M059J (cell line): ENCODE measurements at places on chromosomes 6 and 20. TPM values are rescaled to one million over a fixed set of nuclear protein-coding genes. Genes with fewer than 3 reads are reported as not detected.

DNA sequence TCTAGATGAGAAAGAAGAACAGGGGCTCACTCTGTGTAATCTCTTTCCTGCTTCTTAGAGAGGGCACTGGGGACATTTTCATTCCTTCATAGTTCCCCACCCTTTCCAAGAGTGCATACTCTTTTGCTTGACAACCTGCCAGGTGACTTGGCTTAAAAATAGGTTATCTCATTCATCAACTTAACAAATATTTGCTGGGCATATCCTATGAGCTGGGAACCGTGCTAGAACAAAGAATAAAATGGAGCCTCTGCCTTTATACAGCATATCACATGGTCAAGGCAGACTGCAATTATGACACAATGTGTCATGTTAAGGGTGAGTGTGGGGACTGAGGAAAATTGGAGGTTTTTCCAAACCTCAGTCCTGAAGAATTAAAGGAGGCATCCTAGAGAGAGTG, 209.8 kb upstream of the FOXA2 start:
- peak; percentile 72 for DNase-seq

SPO11 gene
- not detected in 2 replicates for total RNA-seq

DNA sequence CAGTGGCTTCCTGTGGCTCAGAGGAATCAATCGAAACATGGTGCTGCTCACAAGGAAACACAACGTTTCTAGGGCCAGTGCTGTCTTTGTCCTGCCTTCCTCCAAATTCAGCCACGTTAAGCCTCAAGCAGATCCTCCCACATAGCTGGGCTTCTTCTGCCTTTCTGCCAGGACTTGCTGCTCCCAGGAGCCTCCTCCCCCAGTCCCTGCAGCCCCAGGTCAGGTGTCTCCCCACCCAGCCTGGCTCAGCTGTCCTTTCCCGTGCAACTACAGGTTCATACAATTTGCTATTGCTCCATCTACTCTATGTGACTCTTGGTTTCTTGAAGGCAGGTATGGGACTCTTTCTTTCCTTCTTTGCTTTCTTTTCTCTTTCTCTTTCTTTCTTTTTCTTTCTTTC, 215.3 kb upstream of the RNF24 start:
- no peak for DNase-seq

GRCh38 chr6:140485740-140486449, 1111.4 kb upstream of the CITED2 start:
- peak; percentile 93 for DNase-seq

GRCh38 chr6:118574051-118574865, 26.2 kb downstream of the PLN start:
- DNase-seq, result no peak

FKBP1C gene
- total RNA-seq, result 1.1 and 1.8 TPM in 2 replicates

- peak; percentile 14 for DNase-seq
Observed at GRCh38 chr20:62927128-62927705, 912 bp upstream of the DIDO1 start.

DNA sequence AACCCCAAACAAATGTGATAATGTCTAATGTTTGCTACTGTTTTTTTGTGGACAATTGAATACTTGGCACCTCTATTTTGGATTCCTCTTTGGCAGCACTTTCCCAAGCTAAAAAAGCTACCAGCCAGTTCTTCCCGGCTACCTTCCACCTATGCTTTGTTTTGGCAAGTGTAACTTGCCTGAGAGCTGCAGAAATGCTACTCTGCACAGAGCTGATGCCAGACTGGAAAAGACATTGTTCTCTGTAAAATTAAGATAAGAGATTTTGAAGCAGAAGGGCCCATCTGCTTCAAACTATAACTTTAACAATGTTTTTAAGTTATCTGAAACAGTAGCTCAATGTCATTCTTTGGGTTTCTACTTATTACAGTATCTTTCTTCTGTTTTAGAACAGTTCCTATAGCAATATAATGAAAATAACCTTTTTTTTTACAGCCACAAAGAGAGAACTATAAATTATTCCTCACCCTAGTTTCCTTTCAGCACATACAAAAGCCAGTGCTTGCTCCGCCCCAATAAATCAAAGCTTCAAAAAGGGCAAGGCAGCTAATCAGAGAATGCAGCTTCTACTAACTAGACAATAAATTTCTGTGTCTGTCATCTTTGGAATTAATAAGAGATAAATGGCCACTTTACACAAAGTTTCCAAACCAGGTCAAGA, 183.1 kb downstream of the UBE3D start:
- DNase-seq, result no peak

- DNase-seq, result peak; percentile 33
Observed at GRCh38 chr6:126535595-126535994, 195.7 kb downstream of the CENPW start.

- no peak for DNase-seq
Observed at GRCh38 chr6:154824076-154824475, 90.9 kb downstream of the SCAF8 start.

WFDC12 gene
- not detected in 2 replicates for total RNA-seq

DNA sequence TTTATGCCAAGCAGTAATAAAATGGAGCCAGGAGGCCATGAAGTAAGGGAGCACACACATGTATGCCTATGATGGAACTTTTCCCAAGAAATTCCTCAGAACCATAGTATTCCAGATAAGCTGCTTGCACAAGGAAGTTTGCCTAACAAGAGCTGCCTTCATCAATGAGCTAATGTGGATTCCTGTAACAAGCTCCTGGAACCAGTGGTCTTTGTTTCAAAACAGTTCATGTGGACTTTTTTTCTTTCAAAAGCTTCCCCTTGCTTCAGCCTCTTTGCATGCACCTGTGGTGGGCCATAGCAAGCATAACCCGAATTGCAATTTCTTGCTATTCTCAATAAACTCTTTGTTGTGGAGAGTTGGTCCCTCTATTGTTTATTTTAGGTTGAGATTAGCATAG, 359.6 kb downstream of the UTRN start:
- no peak for DNase-seq

- DNase-seq, result no peak
Observed at GRCh38 chr6:151498327-151498726, 4.5 kb downstream of the CCDC170 start.

GRCh38 chr6:157244175-157244574, 79.1 kb downstream of the TMEM242 start:
- peak; percentile 64 for DNase-seq

CPNE5 gene
- 0.02 TPM in 1 of 2 replicates, not detected in the other for total RNA-seq

DNA sequence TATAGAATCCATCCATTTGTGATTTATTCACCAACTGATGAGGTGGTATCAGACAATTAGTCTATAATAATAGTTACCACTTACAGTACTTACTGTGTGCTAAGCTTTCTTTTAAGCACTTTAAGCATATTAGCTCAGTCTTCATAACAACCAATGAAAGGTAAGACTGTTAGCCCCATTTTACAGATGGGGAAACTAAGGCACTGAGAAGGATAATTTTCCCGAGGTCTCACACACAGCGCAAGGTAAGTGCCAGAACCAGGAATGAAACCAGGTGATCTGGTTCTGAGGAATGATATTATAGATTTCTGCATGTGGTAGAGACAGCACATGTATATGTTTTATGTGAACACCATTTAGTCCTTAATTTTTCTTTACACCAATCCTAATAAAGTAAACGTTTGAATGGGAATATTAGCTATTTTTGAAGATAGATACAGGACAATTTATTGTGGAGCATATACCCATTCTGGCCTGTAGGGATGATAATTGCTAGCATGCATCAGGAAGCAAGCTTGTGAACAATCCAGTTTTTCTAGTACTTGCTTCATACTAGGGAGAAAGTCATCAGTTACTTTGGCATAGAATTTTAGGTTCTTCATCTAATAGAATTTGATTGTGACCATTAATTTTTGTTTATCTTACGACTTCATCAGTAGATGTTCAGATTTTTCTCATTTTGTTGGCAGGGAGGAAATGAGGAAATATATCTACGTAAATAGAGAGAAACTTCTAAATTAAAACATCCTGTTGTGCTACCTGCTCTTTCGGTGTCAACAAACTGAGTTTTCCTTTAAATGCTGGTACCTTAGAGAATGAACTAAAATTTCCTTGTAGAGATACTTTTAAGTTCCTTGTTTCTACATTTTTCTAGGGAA, 3.0 kb downstream of the YWHAB start:
- DNase-seq, result no peak

- DNase-seq, result no peak
Observed at GRCh38 chr6:46104209-46104608, 25.6 kb upstream of the ENPP4 start.

RSPH9 gene
- total RNA-seq, result 0.05 and 0.69 TPM in 2 replicates

ELOVL4 gene
- 2.4 and 4.0 TPM in 2 replicates for total RNA-seq

DNA sequence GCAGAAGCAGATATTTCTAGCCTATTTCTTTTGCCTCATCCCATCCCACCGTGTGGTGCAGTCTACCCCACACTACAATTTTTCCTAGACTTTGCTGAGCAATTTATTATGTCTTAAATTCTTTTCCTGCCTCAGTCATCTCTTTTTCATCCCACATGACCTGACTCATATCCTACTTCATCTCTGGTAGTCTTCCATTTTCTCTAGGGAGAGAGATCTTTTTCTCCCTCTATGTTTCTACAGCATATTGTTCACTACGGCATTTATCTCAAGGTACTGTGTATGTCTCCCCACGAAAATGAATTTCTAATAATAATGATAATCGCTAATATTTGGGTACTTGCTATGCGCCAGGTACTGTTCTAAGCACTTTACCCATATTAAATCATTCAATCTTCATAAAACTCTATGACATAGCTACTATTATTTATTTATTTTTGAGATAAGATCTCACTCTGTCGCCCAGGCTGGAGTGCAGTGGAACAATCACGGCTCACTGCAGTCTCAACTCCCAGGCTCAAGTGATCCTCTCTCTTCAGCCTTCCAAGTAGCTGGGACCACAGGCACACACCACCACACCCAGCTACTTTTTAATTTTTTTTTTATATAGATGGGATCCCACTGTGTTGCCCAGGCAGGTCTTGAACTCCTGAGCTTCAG, 15.6 kb downstream of the PDSS2 start:
- peak; percentile 65 for DNase-seq

GRCh38 chr20:13874394-13875157, 89.7 kb downstream of the NDUFAF5 start:
- no peak for DNase-seq

IP6K3 gene
- 0.15 TPM in 1 of 2 replicates, not detected in the other for total RNA-seq

SALL4 gene
- 1.6 and 2.4 TPM in 2 replicates for total RNA-seq

GRCh38 chr6:30092852-30093543, 17.4 kb upstream of the RNF39 start:
- DNase-seq, result no peak

DNA sequence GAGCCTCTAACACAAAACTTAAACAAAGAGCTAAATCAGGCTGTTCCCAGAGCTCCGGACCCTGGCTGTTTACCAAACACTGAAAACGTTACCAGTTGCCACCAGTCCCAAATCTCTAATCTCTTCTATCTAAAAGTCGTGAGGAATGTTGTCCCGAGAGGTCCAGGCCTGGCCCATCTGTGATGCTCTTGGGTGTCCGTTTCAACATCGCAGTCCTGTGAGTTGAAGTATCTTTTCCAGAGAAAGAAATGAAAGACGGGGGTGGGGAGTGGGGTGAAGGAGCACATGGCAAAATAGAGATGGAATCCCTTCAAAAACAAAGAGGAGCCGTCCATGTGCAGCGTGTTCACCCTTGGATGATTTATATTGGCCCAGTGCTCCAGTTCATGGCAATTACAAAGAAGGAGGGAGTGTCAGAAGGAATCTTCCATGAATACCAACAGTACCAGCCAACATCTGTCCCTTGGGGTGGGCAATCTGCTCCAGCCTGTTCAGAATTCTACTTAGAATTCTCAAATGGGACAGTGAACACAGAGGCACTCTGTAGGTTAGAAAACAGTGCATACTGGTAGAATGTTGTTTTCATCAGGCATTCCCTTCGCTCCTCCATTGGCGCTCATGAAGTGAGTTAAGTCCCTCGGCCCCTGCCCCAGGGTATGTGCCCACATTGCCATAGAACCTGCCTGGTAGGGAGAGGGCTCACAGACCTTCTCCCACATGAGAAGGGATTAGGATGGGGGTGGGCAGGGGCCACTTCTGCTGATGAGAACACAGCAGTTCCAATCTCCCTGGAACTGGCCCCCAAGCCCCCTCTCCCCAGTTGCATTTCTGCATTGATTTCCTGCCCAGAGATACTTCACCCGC, 112.1 kb downstream of the LY86 start:
- no peak for DNase-seq

- DNase-seq, result peak; percentile 65
Observed at GRCh38 chr20:5779071-5779900, 29.1 kb downstream of the SHLD1 start.

PRPH2 gene
- not detected in 2 replicates for total RNA-seq

DNA sequence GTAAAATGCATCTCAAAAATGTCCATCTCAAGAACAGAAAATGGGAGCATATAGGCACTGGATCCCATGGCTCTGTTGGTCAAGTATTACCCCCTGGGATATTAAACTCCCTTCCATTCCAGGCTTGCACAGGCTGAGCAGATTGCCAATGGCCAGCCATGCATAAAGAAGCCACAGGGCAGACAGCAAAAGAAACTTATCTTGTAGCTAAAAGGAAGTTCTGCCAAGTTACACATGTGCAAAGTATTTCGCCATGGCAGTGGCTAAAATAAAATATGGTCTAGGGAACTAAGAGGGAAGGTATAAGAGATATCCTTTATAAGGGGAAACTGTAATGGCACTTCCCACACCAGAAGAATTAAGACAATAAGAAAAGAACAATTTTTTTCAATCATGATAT, 415.6 kb upstream of the BTBD3 start:
- DNase-seq, result peak; percentile 59

DNA sequence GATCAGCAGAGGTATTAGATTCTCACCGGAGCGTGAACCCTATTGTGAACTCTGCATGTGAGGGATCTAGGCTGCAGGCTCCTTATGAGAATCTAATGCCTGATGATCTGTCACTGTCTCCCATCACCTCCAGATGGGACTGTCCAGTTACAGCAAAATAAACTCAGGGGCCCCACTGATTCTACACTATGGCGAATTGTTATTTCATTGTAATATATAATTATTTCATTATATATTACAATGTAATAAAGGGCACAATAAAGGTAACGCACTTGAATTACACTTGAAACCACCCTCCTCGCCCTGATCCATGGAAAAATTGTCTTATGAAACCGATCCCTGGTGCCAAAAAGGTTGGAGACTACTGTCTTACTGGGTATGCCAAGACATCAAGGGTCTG, 18.6 kb downstream of the PRKN start:
- DNase-seq, result no peak

- no peak for DNase-seq
Observed at GRCh38 chr20:11516448-11516847, 401.2 kb upstream of the BTBD3 start.

- no peak for DNase-seq
Observed at GRCh38 chr6:163743796-163744195, 329.3 kb downstream of the QKI start.

DNA sequence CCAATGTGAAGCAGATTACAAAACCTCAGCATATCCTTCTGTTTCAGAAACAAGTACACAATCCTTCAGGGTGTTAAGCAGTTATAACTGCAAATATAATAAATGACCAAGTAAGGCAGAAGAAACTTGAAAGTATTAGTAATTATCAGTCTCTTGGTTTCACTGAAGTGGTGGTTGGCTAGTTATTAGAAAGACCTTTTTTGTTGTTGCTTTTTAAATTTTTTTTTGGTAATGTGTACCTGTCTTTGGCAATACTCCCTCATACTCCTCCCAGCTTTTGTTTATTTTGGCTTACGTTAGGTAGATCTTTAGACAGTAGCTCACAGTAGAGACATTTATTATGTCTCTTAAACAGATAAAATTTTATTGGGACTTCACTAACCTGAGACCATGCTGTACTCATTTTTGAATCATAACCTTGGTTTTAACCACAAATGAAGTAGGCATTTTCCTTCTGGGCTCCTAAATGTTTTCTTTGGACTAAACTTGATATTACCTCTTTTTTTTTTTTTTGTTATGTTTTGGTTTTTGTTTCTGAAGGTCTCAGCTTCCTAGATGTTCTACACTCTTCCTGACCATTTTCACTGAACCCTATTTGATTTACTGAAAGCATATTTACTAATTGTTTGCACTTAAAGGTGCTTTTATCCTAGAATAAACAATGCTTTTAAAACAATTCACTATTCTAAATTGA, 6.4 kb downstream of the CD2AP start:
- peak; percentile 91 for DNase-seq
